ENCODE measurements at places on chromosomes 5 and 9. TPM values are rescaled to one million over a fixed set of nuclear protein-coding genes. Genes with fewer than 3 reads are reported as not detected.

PRKACG gene
- not detected for total RNA-seq

IFNA8 gene
- total RNA-seq = not detected

- no peak overlapping the region for H3K4me3 ChIP-seq
- DNase-seq = no peak
- no peaks in the 10 kb centered on the region for H3K4me1 ChIP-seq
- H3K27me3 ChIP-seq = peaks cover 30% of the 10 kb centered on the region
Measured at GRCh38 chr5:140084541-140084940, 29.4 kb upstream of the PURA start.

GRCh38 chr9:132061526-132061925, 18.1 kb downstream of the MED27 start:
- no peaks in the 10 kb centered on the region for H3K27me3 ChIP-seq
- no peak for DNase-seq
- peaks cover 7% of the 10 kb centered on the region for H3K36me3 ChIP-seq
- H3K4me1 ChIP-seq = peaks cover 3% of the 10 kb centered on the region

GRCh38 chr5:180640611-180640860, 8.9 kb downstream of the FLT4 start:
- no peaks in the 10 kb centered on the region for H3K36me3 ChIP-seq
- H3K4me1 ChIP-seq = no peaks in the 10 kb centered on the region
- no peak overlapping the region for H3K4me3 ChIP-seq
- H3K27ac ChIP-seq = no peak overlapping the region

Measured in IMR-90 (cell line).